ENCODE measurements at places on chromosomes 11 and 22.
A peak's percentile ranks its signal among the peaks of the same experiment; 100 is the strongest.

- no peak overlapping the region for H3K4me3 ChIP-seq
- H3K27me3 ChIP-seq = no peaks in the 10 kb centered on the region
- no peak overlapping the region for H3K27ac ChIP-seq
- H3K4me1 ChIP-seq = peaks cover 7% of the 10 kb centered on the region
- no peaks in the 10 kb centered on the region for H3K36me3 ChIP-seq
- DNase-seq = no peak
Observed at GRCh38 chr11:70132641-70133040, 54.5 kb downstream of the ANO1 start.

DNA sequence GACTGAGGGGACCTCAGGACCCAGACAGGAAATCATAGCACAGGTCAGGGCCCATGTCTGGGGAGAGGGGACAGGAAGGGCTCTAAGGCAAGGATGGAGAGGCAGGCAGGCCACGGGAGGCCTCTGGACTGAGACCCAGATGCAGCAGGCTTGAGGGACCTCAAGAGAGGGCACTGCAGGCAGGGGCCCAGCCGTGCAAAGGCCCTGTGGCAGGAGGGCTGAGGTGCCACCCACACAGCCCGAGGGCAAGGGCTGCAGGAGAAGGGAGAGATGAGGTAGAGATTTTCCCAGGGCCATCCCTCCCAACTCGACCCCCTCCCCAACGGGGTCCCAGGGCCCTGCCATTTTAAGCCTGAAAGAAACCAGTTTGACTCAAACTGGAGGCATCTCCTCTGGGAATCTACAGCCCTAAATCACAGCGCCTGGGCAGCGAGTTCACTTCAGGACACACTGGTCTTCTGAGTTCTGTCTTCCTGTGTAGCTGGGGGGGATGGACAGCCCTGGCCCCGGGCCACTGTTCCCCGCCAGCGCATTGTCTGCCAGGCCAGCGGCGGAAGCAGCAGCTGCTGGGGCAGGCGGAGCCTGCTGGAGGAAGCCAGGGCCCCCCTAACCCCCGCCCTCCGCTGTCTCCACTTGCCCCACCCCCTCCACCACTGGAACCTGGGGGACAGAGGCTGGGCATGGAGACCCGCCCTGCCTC is 20.3 kb upstream of the WNT7B start:
- H3K27ac ChIP-seq = no peak overlapping the region
- peak; percentile 63 for DNase-seq
- no peak overlapping the region for H3K4me3 ChIP-seq
- H3K36me3 ChIP-seq = no peaks in the 10 kb centered on the region
- H3K4me1 ChIP-seq = no peaks in the 10 kb centered on the region

- H3K27ac ChIP-seq = no peak overlapping the region
- H3K4me1 ChIP-seq = no peaks in the 10 kb centered on the region
- no peaks in the 10 kb centered on the region for H3K27me3 ChIP-seq
- peaks cover 17% of the 10 kb centered on the region for H3K36me3 ChIP-seq
Observed at GRCh38 chr11:126335463-126335760, 20.1 kb upstream of the ST3GAL4 start.

GRCh38 chr11:121717296-121717695 is 264.5 kb upstream of the SORL1-AS1 start:
- H3K4me3 ChIP-seq = no peak overlapping the region
- H3K27me3 ChIP-seq = no peaks in the 10 kb centered on the region
- H3K36me3 ChIP-seq = no peaks in the 10 kb centered on the region

DNA sequence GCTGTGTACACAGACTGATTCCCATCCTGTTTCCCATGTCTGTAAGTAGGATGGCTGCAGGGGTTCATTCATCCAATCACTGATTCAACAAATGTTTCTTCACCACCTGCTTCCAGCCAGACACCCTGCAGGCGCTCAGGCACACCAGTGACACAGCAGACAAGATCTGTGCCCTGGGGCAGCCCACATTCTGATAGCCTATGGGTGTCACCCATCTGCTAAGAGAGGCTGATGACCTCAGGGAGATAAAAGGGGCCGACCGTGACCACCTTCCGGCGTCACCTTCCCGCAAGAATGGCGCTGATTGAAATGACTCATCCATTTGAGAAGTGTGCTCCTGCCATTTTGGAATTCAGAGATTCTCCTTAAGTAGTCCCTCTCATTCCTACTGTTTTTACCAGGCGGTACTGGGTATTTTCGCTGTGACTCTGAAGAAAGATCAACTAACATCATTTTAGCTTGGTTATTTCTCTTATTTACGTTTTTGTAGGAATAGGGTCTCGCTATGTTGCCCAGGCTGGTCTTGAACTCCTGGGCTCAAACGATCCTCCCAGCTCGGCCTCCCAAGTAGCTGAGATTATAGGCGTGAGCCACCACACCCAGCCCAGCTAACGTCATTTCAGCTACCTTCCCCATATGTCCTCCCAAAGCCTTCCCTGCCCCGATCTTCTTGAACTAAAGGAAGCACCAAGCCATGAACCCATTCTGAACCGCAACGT is 73.2 kb upstream of the BID start:
- no peaks in the 10 kb centered on the region for H3K27me3 ChIP-seq
- H3K4me1 ChIP-seq = no peaks in the 10 kb centered on the region
- no peak overlapping the region for H3K27ac ChIP-seq
- no peak for DNase-seq

- H3K4me3 ChIP-seq = no peak overlapping the region
- no peak overlapping the region for H3K27ac ChIP-seq
- no peaks in the 10 kb centered on the region for H3K27me3 ChIP-seq
Observed at GRCh38 chr11:44651535-44652155, 75.1 kb upstream of the TSPAN18 start.

GRCh38 chr11:50077526-50077925 is 44.9 kb downstream of the OR4C45 start:
- DNase-seq = no peak
- no peak overlapping the region for H3K27ac ChIP-seq
- peaks cover 49% of the 10 kb centered on the region for H3K36me3 ChIP-seq
- no peaks in the 10 kb centered on the region for H3K4me1 ChIP-seq
- no peak overlapping the region for H3K4me3 ChIP-seq

GRCh38 chr11:3015796-3016195 is 23.7 kb upstream of the NAP1L4 start:
- H3K4me1 ChIP-seq = no peaks in the 10 kb centered on the region
- H3K27ac ChIP-seq = no peak overlapping the region
- no peaks in the 10 kb centered on the region for H3K27me3 ChIP-seq
- no peak for DNase-seq

- no peaks in the 10 kb centered on the region for H3K36me3 ChIP-seq
- no peak for DNase-seq
- peaks cover 4% of the 10 kb centered on the region for H3K27me3 ChIP-seq
- no peak overlapping the region for H3K4me3 ChIP-seq
Observed at GRCh38 chr11:116100016-116100415, 595.8 kb upstream of the CADM1 start.

DNA sequence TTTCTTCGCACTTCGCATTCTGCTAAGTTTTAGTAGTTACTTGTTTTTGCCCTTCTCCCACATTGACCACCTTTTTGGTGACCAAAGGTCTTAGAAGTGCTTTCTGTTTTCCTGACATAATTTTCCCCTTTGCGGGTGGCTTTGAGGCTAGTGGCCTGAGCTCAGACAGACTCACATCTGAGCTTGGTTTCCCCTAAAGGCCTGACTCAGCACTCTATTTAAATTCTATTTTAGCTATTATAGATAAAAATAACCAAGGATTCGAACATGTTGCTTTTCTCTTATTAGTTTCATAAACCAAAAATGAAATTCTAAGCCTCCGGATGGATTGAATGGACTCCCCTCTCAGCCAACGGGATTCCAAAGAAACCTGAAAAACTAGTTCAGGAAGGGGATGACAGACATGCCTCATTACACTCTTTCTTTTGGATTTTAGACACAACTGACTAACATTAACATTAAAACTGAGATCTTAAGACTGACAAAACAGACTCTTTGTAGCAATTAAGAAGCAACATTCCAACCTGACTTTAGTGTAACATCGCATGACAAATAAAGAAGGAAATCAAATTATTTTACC is 258.5 kb downstream of the LUZP2 start:
- H3K27ac ChIP-seq = no peak overlapping the region
- H3K36me3 ChIP-seq = no peaks in the 10 kb centered on the region
- DNase-seq = no peak

- no peaks in the 10 kb centered on the region for H3K27me3 ChIP-seq
- H3K4me3 ChIP-seq = no peak overlapping the region
- no peak overlapping the region for H3K27ac ChIP-seq
- peaks cover 12% of the 10 kb centered on the region for H3K36me3 ChIP-seq
Observed at GRCh38 chr11:45930031-45930794, 7.8 kb downstream of the LARGE2 start.

GRCh38 chr11:13110929-13111812 is 102.1 kb downstream of the RASSF10 start:
- no peak for DNase-seq
- H3K27ac ChIP-seq = no peak overlapping the region
- H3K4me1 ChIP-seq = peaks cover 2% of the 10 kb centered on the region
- H3K36me3 ChIP-seq = no peaks in the 10 kb centered on the region
- no peak overlapping the region for H3K4me3 ChIP-seq
- H3K27me3 ChIP-seq = no peaks in the 10 kb centered on the region

GRCh38 chr11:15114501-15115475 is at the start of gene INSC:
Gene INSC, plus strand, starts transcription at chr11:15114923. Its CDS starts 34,252 bp downstream, at chr11:15149175.
- no peaks in the 10 kb centered on the region for H3K36me3 ChIP-seq
- H3K4me3 ChIP-seq = peak within 1 kb of the TSS; percentile 73
- peak; percentile 58 for DNase-seq
- H3K27me3 ChIP-seq = peaks cover 10% of the 10 kb centered on the region
- H3K27ac ChIP-seq = no peak within 1 kb of the TSS

GRCh38 chr11:61516191-61516590 is 7.6 kb downstream of the LRRC10B start:
- no peaks in the 10 kb centered on the region for H3K27me3 ChIP-seq
- H3K36me3 ChIP-seq = no peaks in the 10 kb centered on the region
- H3K4me1 ChIP-seq = peaks cover 17% of the 10 kb centered on the region
- peak; percentile 81 for DNase-seq
- no peak overlapping the region for H3K27ac ChIP-seq

DNA sequence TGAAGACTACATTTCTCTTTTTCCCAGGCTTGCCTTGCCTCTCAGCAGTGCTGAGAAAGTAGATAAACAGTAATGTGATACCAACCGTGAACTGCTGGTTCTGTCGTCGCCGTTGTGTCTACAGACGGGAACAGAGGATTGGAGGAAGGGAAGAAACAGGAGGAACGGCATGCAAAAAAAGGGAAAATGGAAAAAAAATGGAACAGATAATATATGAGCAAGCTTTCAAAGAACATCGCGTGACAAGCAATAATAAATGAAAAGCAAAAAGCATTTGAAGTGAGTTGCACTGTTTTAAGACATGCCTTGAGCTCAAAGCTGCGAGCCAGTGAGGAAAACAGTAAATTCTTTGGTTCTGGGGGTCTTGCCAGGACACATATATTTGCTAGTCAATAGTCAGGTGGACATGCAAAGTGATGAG is 305.9 kb downstream of the CADM1 start:
- no peak overlapping the region for H3K27ac ChIP-seq
- no peak overlapping the region for H3K4me3 ChIP-seq
- no peak for DNase-seq
- no peaks in the 10 kb centered on the region for H3K4me1 ChIP-seq
- no peaks in the 10 kb centered on the region for H3K27me3 ChIP-seq
- no peaks in the 10 kb centered on the region for H3K36me3 ChIP-seq
